ENCODE measurements at places on chromosomes 2 and 18. TPM values are rescaled to one million over a fixed set of nuclear protein-coding genes. Genes with fewer than 3 reads are reported as not detected.

GALNT3 gene
- 70.2 TPM for total RNA-seq

PAX3 gene
- total RNA-seq, result not detected

ALK gene
- total RNA-seq, result not detected

CTAGE1 gene
- not detected for total RNA-seq

AKAIN1 gene
- total RNA-seq, result not detected

MROH2A gene
- total RNA-seq, result not detected

DYSF gene
- 28.9 TPM for total RNA-seq

PROKR1 gene
- total RNA-seq, result not detected

IL1RL2 gene
- 1.2 TPM for total RNA-seq

IRS1 gene
- total RNA-seq, result 25.8 TPM

ANAPC1 gene
- 65.3 TPM for total RNA-seq

RGPD3 gene
- not detected for total RNA-seq

SCN9A gene
- 1.3 TPM for total RNA-seq

XDH gene
- 51.1 TPM for total RNA-seq

GAL3ST2 gene
- not detected for total RNA-seq

DNAJB2 gene
- total RNA-seq, result 64.7 TPM

TRPM8 gene
- under 0.01 TPM for total RNA-seq

RASGRP3 gene
- 1.5 TPM for total RNA-seq

EIPR1 gene
- 45.8 TPM for total RNA-seq

VWC2L gene
- not detected for total RNA-seq

CTIF gene
- total RNA-seq, result 68.8 TPM

SP9 gene
- under 0.01 TPM for total RNA-seq

SIGLEC15 gene
- 0.17 TPM for total RNA-seq

CPO gene
- total RNA-seq, result not detected

ALS2 gene
- total RNA-seq, result 53.3 TPM
